ENCODE measurements at places on chromosomes 2 and 18.

- DNase-seq = peak; percentile 41
These were observed 302.8 kb downstream of the NCKAP5 start for GRCh38 chr2:133265432-133265949.

GRCh38 chr18:24094561-24094960 is 44.3 kb upstream of the CABYR start:
- no peak for DNase-seq

DNA sequence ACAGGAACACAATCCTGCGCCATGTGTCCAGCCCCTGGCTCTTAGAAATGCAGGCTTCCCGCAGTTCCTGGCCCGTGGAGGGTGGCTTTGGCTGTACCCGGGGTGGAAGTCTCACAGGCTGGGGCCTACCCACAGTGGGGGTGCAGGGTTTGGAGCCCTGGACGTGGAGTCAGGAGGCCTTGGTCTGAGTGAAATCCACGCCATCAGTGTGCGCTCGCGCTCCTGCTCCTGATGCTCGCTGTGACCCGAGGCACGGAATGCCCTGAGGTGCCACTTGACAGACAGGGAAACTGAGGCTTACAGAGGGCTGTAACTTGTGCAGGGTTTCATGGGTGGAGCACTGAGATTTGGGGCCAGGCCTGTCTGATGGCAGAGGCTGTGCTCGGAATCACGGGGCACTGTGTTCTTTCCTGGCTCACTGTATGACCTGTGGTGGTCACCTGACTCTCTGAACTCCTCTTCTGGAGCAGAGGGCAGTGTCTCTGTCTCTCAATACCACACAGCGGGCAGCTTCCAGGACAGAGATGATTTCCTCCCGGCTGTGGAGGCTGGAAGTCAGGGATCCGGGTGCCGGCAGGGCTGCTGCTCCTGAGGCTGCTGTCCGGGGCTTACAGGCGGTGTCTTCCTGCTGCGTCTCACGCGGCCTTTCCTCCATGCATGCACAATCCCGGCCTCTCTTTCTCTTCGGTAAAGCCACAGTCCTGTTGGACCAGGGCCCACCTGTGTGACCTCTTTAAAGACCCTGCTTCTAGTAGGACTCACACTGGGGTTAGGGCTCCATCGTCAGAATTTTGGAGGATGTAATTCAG is 25.9 kb upstream of the ALLC start:
- no peak for DNase-seq

GRCh38 chr2:55148269-55148668 is 83.8 kb downstream of the CLHC1 start:
- DNase-seq = no peak

DNA sequence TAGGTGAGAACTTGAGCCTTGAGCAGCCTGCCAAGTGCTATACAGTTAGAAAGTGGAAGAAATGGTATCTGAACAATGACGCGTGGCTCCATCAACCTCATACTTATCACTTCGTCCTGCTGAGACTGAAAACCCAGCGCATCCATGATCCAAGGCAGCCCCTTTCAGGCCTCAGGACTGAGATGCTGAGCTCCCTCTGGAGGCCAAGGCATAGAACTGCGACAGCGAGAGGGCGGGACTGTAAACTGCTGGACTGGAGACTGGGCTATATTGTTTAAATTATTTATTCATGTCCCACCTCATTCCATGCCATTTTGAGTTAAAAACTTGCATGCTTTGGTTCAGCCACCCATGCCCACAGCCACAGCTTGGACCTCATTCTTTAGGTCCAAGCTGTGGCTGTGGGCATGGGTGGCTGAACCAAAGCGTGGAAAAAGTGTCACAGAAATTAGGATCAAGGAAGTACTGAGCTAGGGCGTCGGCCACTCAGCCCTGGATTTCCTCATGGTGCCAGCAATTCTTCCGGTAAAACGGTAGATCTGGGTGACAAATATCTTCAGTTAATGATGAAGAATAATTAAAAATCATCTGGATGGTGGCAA is 195.5 kb downstream of the L3MBTL4 start:
- DNase-seq = no peak

DNA sequence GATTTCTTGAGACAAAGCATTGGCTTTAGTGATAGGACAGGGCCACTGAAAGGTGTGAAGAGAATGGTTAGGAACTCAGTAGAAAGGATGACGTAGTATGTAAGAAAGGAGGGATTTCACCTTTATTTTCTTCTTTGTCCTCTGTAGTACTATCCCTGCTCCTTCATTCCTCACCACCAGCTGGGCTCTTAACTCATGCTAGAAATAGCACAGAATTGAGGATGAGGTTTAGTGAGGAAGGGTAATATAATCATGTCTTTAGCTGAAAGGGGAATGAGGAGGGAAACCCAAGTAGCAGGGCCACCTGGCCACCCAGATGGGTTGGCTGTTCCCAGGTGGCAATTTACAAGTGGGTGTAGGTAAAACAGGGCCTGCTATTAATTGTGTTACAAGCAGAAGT is 15.2 kb downstream of the ACVR2A start:
- DNase-seq = no peak

DNA sequence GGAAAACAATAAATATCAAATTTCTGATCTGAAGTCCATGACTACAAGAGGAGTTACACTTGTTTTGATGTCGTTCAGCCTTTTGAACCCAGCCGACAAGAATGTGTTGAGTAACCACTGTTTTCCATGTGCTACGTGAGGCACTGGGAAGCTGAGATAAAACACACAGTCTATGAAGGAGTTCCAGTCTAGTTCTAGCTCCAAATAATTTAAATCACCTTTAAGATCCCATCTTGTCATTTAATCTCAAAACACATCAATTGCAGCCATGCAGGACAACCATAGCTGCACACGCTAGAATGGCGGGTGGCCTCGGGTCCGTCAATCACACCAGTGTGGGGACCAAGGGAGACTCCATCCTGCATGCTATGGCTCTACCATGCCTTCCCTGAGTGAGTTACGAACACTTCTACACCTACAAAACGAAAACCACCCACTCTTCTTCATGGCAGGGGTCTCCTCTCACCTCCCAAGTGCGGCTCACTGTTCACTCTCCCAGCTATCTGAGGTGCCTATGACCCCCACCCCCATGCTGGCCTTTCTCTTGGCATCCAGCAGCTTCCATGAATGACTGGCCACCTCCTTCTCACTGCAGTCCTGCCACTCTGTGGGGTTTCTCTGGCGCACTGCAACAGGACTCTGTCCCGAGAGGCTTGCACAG is 3.8 kb downstream of the FHL2 start:
- no peak for DNase-seq

DNA sequence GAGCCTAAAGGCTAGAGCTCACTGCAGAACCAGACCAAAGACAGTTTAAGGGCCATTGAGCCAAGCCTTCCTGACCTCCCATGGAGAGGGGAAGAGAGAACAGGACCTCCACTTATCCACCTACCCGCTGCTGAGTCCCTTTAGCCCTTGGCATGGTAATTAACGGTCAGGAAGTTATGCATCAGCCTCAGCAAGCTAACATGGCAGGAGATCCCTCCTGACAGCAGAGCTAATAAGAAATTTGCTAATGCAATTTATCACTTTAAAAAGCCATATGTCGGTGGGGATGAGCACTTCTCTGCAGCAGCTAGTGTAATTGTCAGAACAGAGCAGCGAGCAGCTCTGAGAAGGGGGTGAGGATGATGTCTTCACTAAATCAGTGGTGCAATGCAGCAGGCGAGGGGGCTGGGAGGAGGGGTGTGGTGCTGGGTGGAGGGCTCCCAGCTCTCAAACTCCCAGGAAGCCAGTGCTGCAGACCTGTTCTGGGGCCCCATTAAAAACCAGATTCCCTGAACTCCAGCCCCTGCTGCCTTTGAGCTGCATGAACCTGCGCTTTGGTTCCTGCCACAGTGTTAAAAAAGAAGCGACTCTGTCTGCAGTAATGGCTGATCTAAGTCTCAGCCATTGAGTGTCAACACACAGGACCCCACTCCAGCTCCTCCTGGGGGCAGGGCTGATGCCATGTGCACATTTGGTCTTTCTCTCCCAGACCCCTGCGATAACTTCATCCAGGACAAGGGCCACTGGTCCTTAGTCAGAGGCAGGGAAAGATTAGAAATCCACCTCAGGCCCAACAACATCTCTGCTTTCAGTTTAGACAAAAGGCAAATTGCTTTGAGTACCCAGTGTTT is 84.2 kb upstream of the STPG4 start:
- no peak for DNase-seq

- DNase-seq = no peak
These were observed 61.6 kb downstream of the SCN9A start for GRCh38 chr2:166314022-166314759.

GRCh38 chr2:151805343-151805742 is 22.9 kb downstream of the ARL5A start:
- DNase-seq = no peak

GRCh38 chr2:127705391-127706065 is 4.2 kb downstream of the SFT2D3 start:
- DNase-seq = peak; percentile 84

DNA sequence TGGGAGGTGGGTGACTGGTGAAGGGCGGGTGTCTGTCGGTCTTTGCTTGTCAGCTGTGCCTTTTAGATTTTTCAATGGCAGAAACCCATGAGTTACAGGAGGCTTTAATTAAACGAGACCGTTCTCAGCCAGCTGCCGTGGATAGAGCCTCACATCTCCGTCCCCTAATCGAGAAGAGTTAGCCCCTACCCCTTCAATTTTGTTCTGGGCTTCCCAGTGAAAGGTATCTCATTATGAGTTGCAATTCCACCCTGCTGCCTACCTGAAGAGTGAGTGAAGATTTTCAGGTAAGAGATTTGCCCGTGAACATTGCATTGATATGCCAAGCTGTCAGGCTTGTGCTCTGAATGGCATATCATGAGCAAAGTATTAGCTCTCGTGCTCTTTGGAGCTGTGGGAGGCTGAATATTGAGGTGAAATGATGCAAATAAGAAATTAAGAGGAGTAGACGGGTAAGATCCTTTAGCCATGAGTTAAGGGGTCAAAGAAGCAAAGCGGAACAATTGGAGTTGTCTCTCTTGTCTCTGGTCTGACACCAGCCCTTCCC is 118.7 kb upstream of the MSTN start:
- DNase-seq = no peak

DNA sequence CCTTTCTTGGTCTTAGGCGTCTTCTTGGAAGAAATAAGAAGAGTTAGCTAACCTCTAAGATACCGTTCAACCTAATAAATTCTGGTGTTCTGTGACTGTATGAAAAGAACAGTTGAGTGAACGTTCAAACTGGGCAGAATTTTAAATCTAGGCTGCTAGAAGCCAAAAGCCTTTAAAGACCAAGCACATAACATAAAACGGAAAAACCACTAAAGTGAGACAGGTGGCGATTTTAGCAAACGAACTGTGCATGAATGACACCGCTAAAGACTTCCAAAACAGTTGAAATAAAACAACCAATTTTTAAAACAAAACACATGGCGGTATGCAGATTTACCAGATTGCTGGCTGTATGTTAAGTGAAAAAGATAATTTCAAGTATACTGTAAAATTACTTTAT is 73.1 kb downstream of the GALNT13 start:
- no peak for DNase-seq

- no peak for DNase-seq
These were observed 85.6 kb downstream of the CD8B2 start for GRCh38 chr2:106572541-106573450.

- DNase-seq = no peak
These were observed 972 bp upstream of the COBLL1 start for GRCh38 chr2:164842624-164842966.

- no peak for DNase-seq
These were observed 21.3 kb downstream of the NOL10 start for GRCh38 chr2:10668402-10669012.

- DNase-seq = no peak
These were observed 79.9 kb downstream of the EPAS1 start for GRCh38 chr2:46377101-46377581.

GRCh38 chr2:217353591-217353990 is 493.7 kb upstream of the TNP1 start:
- no peak for DNase-seq

DNA sequence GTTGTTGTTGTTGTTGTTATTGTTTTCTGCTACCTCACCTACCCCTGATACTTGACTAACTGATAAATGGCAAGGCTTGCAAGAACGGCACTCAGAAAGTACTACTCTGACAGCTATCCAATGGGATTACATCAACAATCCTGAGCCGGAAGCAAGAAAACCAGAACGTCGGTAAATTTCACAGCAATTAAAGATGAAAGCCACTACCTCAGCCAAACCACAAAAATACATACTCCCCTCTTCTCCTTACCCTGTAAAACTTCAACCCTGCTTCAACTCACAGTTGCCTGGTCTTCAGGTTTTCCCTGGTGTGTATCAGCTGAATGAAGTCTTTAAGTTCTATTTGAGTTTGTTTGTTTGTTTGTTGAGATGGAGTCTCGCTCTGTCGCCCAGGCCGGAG is 293.7 kb upstream of the RND3 start:
- no peak for DNase-seq

DNA sequence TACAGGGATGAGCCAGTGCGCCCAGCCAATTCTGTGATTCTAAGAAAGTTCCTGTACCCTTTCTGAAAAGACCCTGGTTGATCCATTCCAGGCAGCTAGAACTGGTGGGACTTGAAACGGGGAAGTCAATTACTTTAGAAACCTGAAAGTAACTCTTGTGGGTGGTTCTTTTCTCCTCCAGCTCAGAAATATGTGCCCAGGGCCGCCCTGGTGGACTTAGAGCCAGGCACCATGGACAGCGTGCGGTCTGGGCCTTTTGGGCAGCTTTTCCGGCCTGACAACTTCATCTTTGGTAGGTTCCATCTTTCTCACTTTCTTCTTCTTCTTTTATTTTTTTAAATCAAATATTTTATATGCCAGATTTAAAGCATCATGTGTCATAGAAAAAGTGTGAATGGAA is 2.7 kb downstream of the TUBB6 start:
- DNase-seq = no peak

DNA sequence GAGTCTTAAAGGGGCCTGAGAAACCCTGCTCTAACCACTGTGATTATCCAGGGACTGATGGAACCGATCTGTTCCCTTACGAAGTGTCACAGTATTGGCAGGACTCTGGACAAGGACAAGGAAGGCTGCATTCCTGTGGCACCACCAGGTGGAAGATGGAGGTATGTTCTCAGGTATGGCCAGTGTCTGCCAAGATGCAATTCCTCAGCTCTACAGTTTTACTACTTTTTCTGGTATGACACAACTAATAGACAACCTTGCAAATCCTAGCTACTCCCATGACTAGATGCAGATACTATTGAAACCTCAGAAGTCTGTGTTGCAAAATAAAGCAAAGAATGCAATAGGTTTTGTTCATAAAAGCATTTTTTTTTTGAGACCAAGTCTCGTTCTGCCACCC is 14.6 kb downstream of the RAB31 start:
- DNase-seq = no peak

GRCh38 chr2:29698216-29698615 is 223.2 kb downstream of the ALK start:
- no peak for DNase-seq

GRCh38 chr2:97967216-97967592 is 28.5 kb downstream of the TMEM131 start:
- DNase-seq = no peak

DNA sequence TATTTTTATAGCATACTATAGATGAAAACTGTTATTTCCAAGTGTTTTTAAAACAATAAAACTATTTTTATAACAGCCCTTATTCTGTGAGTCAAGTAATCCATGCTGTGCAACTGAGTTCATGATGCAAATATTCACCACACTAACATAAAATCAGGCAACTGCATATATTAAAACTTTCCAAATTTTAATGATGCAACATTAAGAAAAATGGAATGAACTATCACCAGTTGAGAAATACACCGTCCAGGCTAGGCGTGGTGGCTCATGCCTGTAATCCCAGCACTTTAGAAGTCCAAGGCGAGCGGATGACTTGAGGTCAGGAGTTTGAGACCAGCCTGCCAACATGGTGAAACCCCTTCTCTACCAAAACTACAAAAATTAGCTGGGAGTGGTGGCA is 114.5 kb downstream of the CDH2 start:
- DNase-seq = no peak

All from left lung (tissue), 14 donors.